ENCODE measurements at places on chromosomes 5 and 9.
A peak's percentile ranks its signal among the peaks of the same experiment; 100 is the strongest.

DNA sequence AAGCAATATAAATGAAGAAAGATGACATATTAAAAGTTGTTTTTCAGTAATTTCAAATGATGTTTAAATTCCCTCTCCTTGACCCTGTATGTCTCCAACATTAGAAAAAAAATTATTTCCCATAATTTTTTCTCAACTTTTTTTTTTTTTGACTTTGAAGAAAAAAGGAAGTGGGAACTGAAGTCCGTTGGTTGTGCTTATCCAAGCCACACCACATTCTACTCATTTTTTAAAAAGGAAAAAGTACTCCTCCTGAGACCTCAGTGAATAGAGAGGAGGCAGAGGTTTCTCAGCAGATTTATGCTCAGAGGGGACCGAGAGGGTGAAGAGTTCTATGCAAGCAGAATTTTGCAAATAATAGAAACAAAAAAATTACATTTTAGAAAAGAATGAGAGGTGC, 123.3 kb downstream of the PCSK5 start:
- DNase-seq = no peak

DNA sequence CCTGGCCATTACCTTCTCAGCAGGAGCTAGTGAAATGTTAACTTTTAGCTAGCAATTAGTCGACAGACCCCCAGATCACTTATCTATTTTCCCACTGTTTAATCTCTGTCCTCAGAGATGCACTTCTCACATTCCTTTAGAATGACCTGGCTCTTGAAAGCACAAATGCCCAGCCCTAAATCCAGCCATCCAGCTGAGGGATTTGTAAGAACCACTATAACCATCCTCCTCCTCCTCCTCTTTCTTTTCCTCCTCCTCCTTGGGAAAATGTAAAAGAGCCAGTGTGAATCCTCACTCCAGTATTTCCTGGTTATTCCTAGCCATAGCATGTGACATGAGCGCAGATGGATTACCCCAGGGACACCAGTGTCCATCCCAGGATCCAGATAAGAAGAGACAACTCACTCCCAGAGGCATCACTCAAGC, 124.3 kb downstream of the ENC1 start:
- DNase-seq = no peak

DNA sequence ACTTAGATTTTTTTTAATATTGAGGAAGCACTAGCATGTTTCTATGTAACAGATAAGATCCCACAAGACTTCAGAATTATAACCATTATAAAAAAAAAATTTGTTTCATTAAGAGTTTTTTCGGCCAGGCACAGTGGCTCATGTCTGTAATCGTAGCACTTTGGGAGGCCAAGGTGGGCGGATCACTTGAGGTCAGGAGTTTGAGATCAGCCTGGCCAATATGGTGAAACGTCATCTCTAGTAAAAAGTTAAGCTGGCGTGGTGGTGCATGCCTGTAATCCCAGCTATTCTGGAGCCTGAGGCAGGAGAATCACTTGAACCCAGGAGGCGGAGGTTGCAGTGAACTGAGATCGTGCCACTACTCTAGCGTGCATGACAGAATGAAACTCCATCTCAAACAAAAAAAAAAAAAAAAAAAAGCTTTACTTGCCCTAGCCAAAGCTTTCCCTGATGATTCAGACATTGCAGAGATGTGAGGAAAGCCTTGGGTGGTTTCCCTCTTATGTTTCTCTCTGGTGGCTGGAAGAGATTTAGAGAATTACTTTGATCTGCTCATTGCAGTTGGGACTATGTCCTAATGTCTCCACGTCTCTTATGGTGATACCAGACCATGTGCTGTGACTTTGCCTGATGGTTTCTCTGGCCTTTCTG, 65.4 kb downstream of the EGFLAM start:
- DNase-seq = no peak

DNA sequence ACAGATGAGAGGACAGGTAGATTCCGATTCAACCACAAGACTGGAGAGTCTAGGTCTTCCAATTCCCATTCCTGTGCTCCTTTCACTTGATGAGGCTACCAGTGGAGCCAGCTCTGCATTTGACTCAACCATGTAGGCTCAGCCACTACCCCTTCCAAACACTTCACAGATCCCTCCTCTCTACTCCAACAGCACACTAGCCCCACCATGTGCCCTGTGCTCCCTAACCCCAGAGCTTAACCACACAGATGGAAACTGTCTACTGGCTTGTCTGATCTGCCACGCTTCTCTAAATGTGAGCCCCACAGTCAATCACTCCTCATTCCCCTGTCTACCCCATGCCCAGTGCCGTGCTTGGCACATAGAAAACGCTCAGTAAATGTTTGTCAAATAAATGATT, 508.2 kb downstream of the CDK5RAP2 start:
- DNase-seq = no peak

GRCh38 chr5:33816791-33817190, 75.0 kb downstream of the ADAMTS12 start:
- DNase-seq = no peak

DNA sequence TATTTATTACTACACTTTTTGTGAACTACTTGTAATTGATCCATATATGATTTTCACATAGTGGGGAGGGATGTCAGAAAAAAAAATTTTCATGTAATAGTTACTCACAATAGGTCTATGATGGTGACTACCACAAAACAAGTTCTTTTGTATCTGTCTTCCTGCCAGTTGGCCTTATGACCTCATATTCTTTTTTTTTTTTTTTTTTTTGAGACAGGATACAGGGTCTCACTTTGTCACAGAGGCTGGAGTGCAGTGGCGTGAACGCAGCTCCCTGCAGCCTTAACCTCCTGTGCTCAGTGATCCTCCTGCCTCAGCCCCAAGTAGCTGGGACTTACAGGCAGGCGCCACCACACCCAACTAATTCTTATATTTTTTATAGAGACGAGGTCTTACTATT, 10.9 kb downstream of the SEC24A start:
- no peak for DNase-seq

- no peak for DNase-seq
These were observed 116.8 kb upstream of the TBC1D2 start for GRCh38 chr9:98372077-98372836.

DNA sequence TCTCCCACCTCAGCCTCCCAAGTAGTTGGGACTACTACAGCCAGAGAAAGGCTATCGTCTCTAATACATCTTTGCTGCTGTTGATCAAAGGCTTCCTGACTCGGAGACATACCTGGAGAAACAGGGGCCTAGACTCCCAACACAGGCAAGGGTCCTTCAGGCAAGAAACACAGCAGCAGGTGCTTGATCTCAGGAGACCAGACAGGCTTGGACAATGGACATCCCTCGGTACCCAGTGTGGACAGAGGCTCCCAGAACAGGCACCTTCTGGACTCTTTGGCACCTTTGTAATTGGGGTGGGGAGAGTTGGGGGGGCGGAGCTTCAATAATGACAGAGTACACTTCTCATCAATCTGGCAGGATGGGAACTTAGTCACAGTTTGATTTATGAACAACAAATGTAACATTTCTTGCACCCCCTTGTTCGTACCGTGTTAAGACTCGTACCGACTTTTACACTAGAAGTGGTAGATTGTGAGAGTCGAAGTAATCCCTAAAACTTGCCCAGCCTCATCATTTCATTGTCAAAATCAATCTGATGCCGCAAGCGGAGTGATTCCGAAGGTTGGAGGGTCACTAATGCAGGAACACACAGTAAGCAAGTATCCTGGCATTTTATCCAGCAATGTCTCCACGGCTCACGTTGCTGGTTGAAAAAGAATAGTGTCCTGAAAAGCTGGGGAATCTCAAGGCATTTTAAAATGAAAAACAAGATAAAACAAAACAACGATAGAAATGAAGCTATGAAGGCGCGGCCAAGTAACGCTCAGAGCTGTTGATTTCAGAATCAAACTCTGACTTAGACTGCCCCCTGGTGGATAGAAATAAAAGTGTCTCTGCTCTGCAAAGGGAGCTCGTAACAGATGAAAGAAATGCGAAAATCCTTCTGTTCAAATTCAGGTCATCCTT, 46.4 kb upstream of the STK32A start:
- DNase-seq = peak; percentile 70

GRCh38 chr5:134920848-134921575, 16.1 kb downstream of the PCBD2 start:
- DNase-seq = no peak

GRCh38 chr5:124309241-124309980, 437.0 kb downstream of the ZNF608 start:
- no peak for DNase-seq

DNA sequence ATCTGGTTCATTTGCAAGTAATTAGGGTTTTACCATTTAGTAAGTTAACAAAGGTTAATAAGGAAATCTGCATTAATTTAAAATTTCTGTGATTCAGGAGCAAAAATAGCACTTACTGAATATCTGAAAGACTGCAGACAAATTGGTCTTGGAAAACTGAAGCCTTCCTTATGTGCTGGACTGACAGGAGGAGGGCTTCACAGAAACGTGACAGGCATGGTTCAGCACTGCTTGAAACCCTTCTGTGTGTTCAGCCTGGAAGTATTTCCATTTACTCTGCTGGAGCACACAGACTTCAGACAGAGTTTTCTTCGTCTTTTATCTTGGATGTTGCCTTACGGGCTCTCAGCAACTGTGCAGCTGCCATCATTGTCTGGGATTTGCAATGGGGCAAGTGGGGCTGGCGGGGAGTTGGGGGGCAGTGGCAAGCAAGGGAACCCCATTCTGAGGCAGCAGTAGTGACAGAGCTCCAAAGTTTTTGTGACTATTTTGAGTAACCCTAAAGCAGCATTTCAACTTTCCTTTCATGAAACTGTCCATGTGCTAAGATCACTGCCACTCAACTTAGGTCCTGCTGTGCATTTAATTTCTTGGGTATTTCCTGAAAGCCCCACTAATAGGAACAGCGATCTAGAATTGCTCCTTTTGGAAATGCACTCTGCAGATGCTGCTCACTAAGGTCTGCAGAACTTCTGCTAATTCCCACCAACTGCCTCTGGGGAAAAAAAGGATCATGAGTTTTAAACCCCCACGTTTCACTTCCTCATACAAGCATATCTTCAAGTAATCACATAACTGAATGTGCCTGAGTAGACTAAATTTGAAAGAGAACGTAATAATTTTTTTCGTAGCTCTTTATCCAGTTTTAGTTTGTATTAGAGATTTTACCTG, 56.6 kb downstream of the KCNN2 start:
- no peak for DNase-seq

DNA sequence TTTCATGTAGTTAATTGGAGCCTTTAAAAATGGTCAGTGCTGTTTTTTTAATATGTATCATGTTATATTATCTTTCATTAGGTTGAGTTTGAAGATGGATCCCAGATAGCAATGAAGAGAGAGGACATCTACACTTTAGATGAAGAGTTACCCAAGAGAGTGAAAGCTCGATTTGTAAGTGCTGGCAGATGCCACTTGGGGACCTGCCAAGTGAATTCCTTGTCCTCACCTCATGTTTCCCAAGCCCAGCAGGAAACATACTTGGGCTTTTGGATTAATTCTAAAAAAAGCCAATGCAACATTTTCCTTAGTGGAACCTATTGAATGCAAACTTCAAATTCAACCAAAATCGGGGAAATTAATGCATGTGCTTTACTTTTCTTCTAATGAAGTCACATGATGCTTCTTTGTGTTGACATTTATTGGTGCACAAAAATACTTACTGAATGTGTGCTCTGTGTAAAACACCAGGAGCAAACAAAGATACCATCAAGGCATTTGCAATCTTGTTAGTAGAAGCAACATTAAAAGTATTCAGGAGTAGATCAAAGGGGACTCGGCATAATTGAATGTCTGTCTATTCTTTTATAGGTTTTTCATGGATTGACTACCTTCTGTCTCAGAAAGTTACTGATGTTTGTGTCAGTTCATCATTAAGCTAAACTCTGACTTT, 412.1 kb downstream of the KDM4C start:
- DNase-seq = no peak

DNA sequence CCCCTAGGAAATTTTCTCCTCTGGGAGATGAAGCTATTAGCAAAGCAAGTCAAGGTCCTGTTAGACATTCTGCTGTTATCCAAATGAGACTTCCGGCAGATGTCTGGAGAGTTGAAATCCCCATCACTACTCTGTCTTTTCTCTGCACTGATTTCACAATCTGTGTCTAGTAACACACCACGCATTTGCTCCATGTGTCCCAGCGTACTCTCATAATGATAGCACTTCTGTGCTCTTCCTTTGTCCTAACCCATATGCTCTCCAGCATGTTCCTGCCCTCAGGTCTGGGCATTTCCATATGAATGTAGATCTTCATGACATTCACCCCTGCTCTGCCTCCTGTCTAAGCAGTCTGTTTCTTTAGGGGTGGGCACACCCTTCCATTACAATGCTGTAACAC, 1949.0 kb upstream of the WWC1 start:
- DNase-seq = no peak

DNA sequence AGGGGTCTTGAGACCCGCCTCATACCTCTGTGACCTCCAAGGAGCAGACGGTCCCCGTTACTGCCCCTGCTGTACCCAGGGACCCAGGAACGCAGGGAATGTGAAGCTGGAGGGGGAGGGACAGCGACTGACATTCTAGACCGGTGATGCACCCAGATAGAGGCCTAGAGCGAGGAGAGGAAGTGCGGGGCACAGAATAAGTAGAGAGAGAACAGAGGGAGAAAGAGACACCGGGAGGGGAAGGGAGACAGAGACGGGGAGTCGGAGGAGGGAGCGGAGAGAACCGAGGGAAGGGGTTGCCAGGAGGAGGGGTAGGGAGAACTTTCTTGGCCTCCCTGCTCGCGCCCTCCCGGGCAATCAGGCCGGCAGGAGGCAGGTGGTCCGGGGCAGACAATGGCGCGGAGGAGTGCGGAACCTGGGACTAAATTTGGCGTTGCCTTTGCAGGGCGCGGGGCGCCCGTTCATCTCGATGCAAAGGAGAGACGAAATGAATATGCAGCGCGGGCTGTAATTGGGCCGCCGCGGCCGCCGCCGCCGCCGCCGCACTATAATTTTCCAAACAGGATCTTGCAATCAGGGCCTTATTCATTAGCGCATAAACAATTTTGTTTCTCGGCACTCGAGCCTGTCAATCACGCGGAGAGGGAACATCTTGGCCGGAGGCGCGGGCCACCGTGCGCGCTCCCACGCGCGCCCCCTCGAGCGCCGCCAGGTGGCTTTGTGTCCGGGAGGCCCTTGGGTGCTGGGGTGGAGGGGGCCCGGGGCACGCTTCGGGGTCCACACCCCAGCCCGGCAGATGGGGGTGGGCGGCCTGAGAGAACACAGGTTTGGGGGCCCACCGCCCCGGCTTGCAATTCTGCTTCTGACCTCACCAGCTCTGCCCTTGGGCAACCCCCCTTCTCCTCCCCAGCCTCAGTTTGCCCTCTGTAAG, 33.0 kb downstream of the NDUFA8 start:
- DNase-seq = no peak

- DNase-seq = no peak
These were observed 14.7 kb downstream of the TRMO start for GRCh38 chr9:97907632-97908031.

DNA sequence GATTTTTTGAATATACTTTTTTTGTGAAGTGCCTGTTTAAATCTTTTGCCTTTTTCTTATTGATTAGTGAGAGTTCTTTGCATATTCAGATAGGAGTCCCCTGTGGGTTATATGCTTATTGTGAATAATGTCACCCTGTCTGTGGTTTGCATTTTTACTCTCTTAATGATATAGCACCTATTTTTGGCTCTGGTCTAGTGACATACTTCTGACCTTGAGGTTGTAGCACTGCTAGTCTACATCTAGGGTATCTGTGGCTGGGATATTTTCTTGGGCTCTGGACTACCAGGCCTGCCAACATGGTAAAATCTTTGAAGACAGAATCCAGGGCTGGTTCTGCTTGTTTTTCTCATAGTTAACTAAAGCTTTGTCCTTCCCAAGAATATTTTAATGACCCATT, 13.5 kb upstream of the NKX2-5 start:
- DNase-seq = no peak
